ENCODE measurements at places on chromosomes 3 and 15.

- no peak for ATAC-seq
These were observed 346.6 kb downstream of the RBMS3 start for GRCh38 chr3:29627136-29628117.

DNA sequence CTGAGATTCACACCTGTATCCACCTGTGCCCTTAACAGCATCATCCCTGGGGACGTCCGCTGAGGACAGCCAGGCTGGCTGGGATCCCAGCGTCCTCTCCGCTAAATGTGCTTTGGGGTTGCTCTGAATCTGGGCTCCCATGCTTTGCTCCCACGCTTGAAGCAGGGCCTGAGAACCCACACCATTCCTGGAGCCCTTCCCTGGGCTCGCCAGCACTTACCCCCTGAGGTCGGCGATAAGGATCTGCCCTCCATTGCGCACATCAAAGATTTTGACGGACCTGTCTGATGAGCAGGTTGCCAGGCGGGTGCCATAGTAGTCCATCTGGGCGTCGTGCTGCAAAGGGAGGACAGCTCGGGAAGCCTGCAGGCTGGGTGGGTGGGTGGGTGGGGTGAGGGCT, 5.8 kb downstream of the SEC13 start:
- no peak for ATAC-seq

DNA sequence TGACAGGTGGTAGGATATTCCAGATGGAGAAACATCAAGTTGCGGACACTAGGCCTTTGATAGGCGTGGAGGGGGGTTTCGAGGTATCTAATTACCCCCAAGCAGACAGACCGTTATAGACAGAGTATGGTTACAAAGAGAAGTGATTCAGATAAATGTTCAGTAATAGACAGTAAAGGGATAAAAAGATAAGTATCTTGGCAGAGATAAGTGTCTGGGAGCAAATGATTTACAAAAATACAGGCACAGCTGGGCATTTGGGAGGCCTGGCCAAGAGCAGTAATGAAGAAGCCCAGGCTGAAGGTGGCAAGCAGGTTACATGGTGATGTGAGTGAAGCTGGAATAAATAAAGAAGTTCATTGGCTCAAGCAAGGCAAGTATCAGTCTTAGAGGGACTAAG, 659 bp upstream of the MYH15 start:
- ATAC-seq = no peak

GRCh38 chr15:93861956-93862741, 369.2 kb upstream of the MCTP2 start:
- ATAC-seq = peak; percentile 94

- ATAC-seq = no peak
These were observed 107.6 kb upstream of the ZBTB20 start for GRCh38 chr3:115254492-115255196.

GRCh38 chr3:151301787-151302186, 14.8 kb downstream of the GPR87 start:
- ATAC-seq = peak; percentile 55

- ATAC-seq = no peak
These were observed 336.5 kb downstream of the PTPRG start for GRCh38 chr3:61897848-61898247.

DNA sequence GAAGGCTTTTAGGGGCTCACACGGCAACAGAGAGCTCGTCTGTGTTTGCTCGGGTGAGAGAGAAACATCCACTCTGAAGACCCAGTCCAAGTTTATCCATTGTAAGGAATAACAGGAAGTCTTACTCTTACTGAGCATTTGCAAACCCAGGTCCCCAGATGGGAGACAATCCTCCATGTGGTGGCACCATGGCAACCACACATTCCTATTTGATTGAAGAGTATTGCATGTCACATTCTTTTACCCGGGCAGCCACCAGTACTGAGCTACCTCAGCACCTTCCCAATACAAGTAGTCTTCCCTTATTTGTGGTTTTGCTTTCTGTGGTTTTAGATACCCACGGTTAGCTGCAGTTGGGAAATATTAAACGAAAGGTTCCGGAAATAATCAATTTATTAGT, 302.9 kb upstream of the RASGRP1 start:
- ATAC-seq = no peak

- ATAC-seq = no peak
These were observed 768.5 kb upstream of the CFAP20DC start for GRCh38 chr3:59818033-59818918.

DNA sequence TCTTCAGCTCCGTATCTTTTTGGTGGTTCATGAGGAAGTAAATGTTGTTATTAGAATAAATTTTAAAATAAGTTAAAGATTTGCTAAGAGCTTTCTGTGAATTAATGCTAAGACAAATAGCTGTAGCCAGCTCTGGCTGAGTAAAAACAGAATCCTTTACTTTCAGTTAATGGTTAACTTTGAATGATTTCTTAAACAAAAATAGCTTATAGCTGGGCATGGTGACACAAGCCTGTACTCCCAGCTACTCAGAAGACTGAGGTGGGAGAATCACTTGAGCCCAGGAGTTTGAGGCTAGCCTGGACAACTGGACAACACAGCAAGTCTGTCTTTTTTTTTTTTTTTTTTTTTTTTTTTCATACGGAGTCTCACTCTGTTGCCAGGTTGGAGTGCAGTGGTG, 25.0 kb downstream of the TCAIM start:
- ATAC-seq = no peak

- ATAC-seq = no peak
These were observed 525.1 kb upstream of the GOLIM4 start for GRCh38 chr3:168620854-168621253.

DNA sequence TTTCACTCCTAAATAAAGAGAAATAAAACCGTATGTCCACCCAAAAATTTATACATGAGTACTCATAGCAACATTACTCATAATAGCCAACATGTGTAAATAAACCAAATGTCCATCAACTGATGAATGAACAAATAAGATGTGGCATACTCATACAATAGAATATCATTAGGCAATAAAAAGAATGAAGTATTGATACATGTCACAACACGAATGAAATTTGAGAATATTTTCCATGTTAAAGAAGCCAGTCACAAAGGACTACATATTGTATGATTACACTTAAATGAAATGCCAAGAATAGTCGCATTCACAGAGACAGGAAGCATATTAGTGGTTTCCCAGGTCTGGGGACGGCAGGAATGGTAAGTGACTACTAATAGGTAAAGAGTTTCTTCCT, 869.2 kb downstream of the IGSF11 start:
- no peak for ATAC-seq

All from esophagus mucosa (tissue), 1 donor.